ENCODE measurements at places on chromosomes 2 and 18.

- DNase-seq = no peak
These were observed 175.6 kb downstream of the TDRD15 start for GRCh38 chr2:21299411-21299810.

- no peak for DNase-seq
These were observed 585.9 kb downstream of the IRS1 start for GRCh38 chr2:226213717-226214116.

DNA sequence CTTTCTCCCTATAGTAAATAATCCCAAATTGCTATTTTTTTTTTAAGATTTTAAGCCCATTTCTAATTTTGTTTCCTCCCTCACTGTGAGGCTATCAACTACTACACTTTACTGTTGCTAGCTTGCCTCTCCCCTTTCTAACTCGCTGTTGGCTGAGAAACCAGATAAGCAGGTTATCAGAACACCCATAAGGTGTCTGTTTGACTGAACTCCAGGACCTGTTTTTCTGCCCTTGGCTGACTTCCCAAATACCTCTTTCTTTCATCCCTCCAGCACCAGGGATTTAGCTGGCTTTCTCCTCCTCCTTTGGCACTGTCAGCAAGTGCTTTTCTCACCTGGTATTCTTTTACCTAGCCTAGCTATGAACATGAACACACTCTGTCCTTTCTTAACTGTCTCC lies 11.1 kb downstream of the TRAK2 start:
- DNase-seq = no peak

DNA sequence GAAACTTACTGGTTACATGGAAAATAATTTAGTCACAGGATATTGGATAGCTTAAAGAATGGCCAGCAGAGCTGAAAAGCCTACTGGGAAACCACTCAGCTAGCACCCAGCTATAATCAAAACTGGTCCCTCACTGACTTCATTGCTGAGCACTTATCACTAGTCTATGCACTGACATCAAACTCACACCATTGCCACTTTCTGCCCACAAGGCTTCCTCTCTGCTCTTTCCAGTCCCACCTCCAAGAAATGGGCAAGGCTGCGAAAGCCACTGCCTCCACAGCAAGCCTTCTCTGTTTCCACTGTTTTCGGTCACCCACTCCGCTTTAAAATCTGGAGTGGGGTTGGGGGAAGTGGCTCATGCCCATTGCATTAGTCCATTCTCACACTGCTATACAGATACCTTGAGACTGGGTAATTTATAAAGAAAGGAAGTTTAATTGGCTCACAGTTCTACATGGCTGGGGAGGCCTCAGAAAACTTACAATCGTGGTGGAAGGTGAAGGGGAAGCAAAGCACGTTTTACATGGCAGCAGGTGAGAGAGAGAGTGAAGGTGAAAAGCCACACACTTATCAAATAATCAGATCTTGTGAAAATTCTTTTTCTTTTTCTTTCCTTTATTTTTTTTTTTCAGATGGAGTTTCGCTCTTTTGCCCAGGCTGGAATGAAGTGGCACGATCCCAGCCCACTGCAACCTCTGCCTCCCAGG lies 77.0 kb upstream of the CERS6 start:
- DNase-seq = no peak

- DNase-seq = peak; percentile 15
These were observed 311.5 kb upstream of the GYPC start for GRCh38 chr2:126344493-126344892.

GRCh38 chr2:175837046-175837445 lies 165.0 kb downstream of the LNPK start:
- no peak for DNase-seq
